EH (cell line): ENCODE measurements at places on chromosomes 4 and X.

GRCh38 chr4:42628740-42629139, 28.2 kb downstream of the ATP8A1 start:
- no peak for DNase-seq

GRCh38 chr4:186146458-186146857, 42.0 kb downstream of the FAM149A start:
- no peak for DNase-seq

DNA sequence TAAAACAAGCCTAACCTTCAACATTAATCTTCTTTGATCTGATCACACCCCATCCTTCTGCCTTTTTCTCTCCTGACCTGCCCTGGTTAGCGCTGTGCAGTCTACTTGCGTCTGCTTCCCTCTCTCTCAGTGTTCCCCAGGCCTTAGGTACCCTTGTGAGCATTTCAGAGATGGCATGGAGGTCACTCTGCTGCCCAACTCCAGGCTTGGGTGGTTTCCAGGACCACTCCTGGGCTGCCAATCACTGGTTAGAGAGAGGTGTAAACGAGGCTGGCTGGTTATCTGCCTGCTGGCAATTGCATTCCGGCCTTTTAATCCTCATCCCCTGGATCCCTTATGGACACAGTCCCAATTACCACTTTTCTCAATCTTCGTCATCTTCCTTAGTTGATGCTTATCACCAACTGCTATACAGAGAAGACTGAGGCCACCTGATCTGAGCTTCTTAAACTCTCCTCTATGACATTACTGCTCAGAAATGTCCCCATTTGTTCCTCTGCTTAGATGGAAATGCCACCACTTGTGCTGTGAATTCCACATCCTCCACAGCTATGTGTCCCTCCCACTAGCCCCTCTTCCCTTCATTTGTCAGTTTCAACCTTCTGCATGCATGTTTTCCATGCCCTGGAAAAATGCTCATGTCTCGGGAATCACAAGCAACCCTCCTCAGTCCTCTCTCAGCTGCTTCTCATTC, 29.0 kb upstream of the BCLAF3 start:
- peak; percentile 2 for DNase-seq

DNA sequence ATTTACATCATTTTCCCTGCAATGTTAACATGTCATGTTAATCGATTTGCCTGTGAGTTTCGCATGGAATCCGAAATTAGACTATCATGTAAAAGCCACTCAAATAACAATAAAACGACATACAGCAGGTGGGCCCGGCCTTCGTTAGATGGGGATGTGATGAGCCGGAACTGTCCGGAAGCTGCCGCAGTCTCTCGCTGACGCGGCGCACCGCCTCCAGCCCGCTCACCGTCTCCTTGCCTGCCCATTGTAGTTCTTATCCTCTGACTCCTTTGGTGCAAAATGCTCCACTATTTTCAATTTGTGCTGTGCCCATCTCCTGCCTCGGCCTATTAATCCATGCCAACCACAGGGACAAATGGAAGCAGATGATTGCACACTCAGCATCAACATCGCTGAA, 877.5 kb upstream of the TENM3 start:
- DNase-seq: no peak

DNA sequence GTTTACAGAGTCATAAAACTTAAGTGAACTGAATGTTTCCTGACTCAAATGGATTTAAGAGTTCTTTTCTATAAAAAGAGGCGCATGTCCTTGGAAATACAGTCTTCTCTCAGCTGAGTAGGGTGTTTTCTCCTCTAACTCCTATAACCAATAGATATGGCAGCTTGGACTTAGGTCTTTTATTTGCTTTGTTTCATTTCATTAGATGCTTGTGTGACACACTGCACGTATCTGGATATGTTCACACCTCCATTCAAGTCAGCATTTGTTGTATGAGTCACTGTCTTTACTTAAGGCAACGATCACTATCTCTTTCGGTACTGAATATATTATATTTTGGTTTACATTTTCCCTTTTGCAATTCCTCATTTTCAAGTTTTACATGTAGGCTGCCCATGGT, 136.6 kb downstream of the ARSF start:
- peak; percentile 76 for DNase-seq

- DNase-seq: no peak
Measured at GRCh38 chrX:52577464-52578173, 60.8 kb upstream of the XAGE1B start.

- no peak for DNase-seq
Measured at GRCh38 chrX:6163721-6164120, 64.9 kb downstream of the NLGN4X start.

GRCh38 chrX:39750256-39750790, 347.4 kb downstream of the BCOR start:
- DNase-seq: no peak

DNA sequence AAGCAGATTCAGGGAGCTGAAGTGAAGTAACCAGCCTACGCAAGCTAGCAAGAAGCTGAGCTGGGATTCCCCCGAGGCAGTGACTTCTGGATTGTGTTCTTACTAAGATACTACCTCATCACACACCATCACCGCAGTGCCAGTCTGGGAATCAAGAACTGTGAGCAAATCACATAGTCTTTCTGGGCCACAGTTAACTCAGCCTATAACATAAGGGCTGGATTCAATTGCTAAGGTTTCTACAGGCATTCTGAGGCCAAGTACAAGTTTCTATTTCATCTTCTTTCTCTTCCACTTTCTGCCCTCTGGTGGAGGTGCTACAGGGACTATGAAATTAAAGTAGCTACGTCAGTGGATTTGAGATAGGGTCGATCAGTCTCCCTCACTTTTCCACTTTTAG, 1.4 kb upstream of the CORIN start:
- DNase-seq: peak; percentile 29

GRCh38 chr4:186765138-186765537, 41.5 kb upstream of the FAT1 start:
- peak; percentile 89 for DNase-seq
